ENCODE measurements at places on chromosomes 16 and 17.

DNA sequence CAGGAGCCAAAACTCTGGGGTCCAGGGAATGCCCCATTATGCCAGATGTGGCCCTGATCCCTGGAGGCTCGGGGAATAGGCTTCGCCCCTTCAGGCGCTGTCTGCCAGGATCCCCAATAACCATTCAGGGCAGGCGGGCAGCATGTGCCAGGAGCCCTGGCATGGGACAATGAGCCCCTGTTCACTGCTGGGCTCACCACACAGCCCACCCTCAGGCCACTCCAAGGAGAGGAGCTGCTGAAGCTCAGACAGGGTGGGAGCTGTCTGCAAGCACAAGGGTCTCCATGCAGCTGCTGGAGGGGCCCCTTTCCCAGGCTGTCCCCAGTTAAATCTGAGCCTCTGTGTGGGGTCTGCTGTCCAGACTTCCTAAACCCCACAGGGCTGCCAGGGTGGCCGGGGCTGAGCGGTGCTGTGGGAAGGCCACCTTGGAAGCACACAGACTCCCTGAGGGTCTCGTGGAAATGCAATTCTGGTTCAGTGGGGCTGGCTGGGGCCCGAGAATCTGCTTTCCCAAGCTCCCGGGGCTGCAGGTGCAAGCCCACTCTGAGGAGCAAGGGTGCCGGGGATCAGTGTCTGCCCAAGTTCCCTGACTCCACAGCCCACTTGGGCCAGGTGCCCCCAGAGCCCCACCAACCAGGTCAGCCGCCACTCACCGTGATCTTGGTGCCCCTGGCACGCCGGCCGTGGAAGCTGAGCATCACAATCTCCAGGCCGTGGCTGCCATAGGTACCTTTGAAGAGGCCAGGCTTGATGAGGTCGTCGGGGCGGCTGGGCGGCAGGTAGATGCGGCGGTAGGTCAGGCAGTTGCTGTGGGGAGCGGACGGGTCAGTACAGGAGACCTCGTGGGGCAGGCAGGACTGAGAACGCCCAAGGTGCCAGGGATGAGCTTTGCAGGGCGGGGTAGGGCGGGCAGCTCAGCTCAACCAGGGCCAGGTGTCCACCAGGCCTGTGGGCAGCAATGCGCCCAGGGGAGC lies 17.7 kb upstream of the C16orf95 start:
- DNase-seq = no peak

DNA sequence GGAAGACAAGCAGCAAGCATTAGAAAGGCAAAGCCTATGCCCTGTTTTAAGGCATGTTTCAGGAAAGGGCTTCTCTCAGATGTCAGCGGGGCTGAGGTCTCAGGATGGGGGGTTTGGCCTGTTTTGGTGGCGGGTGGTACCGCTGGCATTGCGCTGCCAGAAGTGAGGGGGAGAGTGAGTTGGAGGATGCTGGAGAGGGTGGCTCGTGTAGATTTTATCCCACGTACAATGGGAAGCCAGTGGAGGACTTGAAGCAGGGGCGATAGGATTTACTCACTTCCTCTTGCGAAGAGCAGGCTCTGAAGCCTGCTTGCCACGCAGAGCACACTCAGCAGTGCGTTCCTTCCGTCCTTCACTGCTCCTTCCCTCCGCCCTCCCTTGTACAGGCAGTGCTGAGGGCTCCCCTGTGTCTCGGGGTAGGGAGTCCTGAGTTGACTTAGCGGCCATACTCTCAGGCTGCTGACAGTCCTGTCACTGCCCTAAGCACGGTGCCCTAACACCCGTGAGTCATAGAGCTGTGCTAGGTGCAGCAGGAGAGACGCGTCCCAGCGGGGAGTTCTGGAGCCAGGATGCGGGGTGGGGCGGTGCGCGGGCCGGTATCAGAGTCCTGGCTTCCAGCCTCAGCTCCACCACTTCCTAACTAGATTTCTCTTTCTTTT lies 113.1 kb downstream of the SNX29 start:
- DNase-seq = no peak

DNA sequence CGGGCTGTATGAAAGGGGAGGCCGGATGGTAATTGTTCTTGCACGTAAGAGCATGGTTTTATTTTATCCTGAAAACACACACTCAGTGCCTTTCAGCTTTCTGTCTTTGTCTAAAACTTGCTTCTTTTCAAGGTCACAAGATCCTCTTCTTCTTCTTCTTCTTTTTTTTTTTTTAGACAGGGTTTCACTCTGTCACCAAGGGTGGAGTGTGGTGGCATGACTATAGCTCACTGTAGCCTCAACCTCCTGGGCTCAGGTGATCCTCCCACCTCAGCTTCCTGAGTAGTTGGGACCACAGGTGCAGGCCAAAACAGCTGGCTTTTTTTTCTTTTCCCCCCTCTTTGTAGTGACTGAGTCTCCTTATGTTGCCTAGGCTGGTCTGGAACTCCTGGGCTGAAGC lies 15.9 kb upstream of the ZNF629 start:
- DNase-seq = no peak

DNA sequence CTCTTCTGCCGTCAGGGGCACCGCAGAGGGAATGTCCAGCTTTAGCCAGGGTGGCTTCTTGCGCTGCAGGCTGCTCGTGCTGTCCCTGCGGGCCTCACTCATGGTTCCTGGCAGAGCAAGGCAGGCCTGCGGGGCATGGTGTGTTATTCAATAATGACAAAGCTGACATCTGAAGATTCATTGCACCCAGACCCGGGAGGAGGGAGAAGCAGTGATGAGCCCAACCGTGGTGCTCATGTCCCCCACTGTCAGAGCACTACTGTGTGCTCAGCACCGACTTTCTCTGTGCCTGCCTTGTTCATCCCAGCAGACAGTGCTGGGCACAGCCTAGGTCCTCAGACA lies 7.5 kb downstream of the RHBDF1 start:
- no peak for DNase-seq

- DNase-seq = no peak
Measured at GRCh38 chr17:56157845-56158244, 4.6 kb downstream of the ANKFN1 start.

DNA sequence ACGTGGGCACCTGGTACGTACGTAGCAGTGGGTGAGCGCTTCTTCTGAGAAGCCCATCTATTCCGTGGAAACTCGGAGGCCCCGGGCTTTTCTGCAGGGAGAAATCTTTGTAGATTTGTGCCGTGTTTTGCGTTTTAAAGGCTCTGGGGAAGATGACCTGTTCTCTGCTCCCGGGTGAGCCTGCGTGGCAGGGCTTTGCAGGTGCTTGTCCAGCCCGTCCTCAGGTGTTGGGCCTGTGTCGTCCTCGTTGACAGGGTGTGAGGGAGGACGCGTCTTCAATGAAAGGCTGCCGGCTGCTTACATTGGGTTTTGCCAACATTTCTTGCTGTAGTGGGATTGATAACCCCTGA lies 87.5 kb upstream of the ZNF750 start:
- no peak for DNase-seq

GRCh38 chr17:82923366-82924113 lies 83.7 kb upstream of the ZNF750 start:
- DNase-seq = no peak

GRCh38 chr17:68456339-68457167 lies 743 bp downstream of the WIPI1 start:
- DNase-seq = no peak

DNA sequence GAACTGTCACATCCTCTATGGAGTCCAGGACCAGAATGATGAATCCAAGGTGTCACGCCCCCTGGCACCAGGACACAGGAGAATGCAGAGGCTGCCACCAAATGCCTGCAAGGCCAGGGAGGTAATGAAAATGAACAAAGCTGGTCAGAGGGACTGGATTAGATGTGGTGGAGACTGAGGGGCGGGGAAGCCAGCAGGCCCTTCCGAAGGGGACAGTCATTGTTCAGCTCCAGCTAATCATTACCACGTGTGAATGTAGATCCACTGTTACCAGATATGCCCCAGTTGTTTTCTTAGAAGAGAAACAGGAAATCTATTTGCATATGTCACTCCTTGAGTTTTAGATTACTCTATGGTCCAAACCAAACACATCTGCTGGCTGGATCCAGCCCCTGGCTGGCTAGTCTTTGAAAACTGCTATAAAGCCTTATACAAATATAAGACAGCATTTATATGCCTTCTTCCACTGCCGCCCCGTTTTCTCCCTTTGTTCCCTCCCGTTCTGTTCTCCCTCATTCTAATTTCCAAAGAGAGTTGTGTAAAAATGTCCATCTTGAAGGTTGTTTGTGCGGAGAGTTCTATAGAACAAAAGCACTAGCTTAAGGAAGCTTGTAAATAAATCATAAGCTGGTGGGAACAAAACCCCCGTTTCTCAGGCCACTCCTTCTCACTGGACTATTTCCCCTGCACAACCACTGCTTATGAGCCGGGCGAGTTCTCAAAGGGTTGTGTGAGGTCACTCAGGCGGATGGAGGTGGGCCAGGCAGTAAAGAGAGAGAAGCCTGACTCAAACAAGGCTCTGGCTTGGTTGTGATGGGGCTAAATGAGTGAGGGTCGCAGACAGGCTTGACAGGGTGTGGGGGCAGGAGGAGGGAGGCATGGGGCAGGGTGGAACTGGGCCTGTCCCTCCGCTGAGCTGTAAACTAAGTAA lies 14.2 kb downstream of the CRYM start:
- no peak for DNase-seq

GRCh38 chr17:5211458-5211857 lies 19.8 kb upstream of the ZNF594 start:
- no peak for DNase-seq

GRCh38 chr16:1420111-1420539 lies 422 bp downstream of the UQCC4 start:
- no peak for DNase-seq

GRCh38 chr17:10698096-10698818 lies 863 bp downstream of the ADPRM start:
- no peak for DNase-seq

DNA sequence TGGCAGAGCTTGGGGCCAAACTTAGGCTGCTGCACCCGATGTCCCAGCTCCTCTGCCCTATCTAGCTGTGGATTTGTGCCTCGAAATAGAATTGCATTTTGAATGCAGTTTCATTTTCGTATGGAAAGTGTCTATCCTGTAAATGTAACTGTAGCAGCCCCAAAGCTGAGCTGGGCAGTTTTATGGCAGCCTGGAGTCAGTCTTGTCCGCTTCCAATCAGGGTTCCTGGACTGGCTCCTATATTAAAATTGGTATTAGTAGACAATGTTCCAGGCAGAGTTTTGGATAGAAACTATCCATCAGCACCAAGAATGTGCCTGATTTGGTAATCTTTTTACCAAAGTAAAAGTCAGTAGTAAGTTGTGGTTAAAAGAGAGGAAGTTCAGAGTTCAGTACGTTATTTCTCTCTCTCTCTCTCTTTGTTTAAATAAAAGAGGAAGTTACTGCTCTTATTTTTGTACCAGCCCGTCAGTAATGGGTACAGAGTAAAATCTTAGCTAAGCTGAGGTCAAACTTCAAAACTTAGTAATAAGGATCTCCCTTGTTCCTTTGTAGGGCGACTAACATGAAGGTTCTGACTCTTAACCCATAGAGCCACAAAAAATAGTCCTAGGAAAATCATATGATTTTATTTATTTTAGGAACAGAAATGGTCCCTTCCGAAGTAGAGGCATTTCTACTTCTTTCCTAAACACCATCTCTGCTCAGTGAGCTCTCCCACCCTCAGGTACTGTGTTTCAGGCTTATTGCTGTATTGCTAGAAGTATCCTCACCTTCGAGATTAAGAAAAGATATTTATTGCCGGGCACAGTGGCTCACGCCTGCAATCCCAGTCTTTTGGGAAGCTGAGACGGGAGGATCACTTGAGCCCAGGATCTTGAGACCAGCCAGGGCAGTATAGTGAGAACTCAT lies 28.0 kb downstream of the PRKCB start:
- DNase-seq = no peak

DNA sequence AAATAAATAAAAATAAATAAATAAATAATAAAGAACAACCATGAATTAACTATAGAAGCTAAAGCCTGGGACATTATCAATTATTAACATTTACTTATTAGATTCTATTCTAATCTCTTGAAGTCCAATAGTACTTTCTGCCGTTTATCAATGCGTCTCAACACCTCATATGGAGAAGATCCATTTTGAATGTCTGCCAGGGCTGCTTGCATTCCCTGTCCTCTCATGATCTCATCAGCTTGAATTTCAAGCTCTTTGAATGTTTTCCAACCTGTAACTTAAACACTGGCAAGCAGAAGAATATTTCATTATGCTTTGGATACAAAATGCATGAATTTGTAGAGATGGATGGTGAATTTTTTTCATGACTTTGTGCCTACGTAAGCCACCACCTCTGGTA lies 191.9 kb upstream of the ANKFN1 start:
- DNase-seq = no peak

GRCh38 chr16:65445313-65446260 lies 323.7 kb upstream of the CDH11 start:
- DNase-seq = no peak

DNA sequence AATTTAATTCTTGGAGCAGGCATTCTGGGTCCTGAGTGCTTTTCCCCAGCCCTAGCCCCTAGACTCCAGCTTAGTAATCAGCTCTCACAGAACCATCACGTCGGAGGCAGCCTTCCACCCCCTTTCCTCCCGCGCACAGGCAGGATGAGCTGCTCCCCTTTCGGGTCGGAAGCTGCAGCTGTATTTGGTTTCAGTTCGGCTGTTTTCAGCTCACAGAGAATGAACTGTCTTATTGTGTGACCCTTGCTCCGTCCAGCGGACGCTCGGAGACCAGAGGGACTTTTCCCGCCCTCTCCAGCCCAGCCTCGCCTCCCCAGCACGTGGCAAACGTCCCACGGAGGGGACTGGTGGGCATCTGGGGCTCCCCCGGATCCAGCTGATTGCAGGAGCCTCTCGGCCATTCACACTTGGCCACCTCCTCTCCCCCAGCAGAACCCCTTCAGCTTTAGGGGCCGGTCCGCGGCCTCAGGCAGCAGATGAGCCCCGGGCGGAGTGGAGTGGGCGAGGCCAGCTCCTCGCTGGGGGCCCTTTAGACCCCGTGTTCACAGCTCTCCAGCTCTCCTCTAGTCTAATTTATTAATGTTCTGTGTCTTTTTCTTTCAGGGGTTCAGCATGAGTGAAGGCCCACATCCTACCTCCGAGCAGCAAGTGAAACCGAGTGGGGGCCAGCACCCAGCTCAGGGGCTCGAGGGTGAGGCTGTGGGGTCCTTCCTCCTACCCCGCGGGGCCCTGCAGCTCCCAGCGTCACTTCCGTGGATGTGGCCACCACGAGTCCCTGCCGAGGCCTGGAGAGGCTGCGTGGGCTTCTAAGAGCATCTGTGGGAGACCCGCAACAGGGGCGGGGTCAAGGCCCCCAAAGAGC lies 863 bp upstream of the UTS2R start:
- no peak for DNase-seq

DNA sequence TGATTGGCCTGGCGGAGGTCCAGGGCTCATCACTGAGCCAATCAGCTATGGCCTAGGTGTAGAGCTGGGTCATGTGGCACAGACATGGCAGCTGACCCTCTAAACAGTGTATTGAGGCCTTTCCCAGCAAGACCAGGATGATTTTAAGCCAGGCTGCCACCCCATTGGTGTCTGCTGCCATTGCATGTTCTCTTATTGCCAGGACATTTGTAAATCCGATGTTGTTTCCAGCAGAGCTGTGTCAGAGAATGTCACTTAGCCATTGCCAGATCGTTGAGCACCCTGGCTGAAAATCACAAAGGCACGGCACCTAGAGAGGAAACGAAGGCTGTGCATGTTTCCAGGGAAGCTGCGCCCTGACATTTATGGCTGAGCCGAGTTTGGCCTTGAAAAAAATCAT lies 33.4 kb downstream of the RBFOX1 start:
- no peak for DNase-seq

Measured in Panc1 (cell line).